ENCODE measurements at places on chromosomes 2 and 18.
A peak's percentile ranks its signal among the peaks of the same experiment; 100 is the strongest.

DNA sequence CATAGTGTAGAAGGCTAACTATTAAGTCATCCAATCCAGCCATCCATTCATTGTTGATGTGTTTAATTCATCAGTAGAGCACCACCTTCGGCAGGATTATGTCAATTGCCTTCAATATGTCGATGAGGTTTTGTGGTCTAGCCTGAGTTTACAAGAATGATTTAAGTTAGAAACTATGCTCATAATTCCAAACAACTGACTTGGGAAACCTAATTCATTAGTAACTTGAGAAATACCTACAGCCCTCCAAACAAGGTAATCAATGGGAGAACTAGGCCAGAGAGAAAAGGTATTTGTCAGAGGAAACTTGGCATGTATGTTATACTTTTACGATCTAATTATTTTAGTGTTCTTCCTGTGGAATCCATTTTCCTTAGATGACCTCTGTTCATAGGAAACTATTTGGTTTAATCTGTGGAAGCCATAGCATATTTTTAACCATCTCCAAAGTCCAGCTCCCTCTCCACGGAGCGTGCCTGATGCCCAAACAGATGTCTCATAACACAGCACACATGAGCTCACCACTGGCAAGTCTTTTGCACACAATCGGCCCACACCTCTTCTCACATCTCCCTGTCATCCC, 148.5 kb downstream of the GFPT1 start:
- DNase-seq = no peak

DNA sequence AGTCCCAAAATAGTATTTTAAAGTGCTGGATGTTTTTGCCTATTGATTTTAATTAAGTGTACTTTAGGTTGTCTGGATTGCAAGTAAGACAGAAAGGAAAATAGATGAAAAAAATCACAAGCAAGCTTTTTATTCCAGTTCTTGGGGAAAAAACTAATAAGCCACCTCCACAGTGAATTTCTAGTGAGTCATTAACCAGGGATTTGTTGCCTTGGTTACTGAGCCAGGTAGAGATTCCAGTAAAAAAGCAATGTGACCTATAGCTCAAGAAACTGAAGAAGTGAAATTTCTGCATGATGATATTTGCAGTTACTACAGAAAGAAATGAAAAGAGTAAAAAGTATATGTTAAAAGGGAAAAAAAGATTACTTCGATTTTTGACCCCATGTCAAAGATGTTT, 160.6 kb downstream of the METTL4 start:
- no peak for DNase-seq

DNA sequence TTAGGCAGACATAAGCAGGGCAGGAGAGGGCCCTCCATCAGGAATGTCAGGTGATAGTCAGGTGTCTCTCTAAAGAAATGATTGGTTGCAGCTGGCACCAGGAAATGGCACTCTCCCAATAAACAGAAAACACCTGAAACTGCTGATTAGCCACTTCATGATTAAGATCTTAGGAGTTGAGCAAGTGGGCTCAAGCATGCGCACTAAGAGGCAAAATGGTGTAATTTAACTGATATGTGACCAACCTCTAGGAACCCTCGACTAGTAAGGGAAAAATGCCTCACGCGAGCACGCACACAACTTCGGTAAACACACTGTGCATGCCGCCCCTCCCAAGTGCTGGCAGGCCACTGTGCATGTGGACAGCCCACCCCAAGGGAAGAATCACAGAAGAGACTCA, 23.8 kb upstream of the SLC35G4 start:
- DNase-seq = peak; percentile 3

DNA sequence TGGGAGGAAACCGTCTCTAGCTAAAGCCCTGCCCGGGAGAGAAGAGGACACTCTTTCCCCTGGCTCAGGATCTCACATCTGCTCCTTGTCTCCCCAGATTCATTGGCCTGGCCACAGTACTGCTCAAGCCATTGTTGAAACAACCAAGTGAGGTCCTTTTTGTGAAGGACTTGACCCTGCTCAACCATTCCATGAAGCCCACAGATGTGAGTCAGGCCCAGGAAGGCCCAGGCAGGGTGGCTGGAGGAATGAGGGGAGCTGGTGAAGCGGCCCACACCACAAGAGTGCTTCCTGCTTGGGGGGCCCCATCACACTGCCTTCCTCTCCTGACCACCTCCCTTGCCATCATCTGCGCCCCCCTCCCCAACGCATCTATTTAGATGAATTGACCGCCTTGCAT, 5.1 kb downstream of the FER1L5 start:
- no peak for DNase-seq

DNA sequence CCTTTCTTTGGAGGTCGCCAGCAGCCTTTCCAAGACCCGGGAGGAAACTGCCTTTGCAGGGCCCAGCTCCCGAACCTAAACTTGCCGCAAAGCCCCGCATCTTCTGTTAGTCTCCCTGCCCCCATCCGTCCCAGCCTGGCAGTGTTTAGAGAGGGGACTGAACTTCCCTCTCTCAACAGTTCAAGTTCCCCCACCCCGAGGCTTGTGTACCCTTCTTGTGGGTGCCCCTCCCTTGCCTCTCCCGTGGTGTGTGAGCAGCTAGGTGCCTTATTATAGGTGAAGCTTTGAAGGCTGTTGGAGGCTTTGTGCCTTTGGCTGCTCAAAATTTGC, 1.4 kb downstream of the LBH start:
- peak; percentile 59 for DNase-seq

DNA sequence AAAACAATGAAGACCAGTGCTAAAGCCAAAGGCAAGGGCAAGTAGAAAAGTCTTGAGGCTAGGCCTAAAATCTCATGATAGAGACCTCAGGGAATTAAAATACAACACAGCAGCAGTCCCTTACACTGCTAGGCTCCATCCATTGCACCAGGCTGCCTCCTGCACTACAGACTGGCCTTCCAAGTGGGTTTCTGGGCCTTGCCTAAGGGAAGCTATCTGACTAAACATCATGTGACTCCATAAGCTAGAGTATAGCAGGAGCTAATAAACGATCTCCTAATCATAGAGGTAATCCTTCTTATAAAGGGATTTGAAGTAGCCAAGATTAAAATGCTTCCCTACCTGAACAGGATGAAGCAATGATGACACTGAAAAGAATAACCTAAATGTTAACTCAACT, 77.6 kb upstream of the NFU1 start:
- DNase-seq = no peak

GRCh38 chr2:6418291-6418690, 447.4 kb downstream of the CMPK2 start:
- DNase-seq = no peak

DNA sequence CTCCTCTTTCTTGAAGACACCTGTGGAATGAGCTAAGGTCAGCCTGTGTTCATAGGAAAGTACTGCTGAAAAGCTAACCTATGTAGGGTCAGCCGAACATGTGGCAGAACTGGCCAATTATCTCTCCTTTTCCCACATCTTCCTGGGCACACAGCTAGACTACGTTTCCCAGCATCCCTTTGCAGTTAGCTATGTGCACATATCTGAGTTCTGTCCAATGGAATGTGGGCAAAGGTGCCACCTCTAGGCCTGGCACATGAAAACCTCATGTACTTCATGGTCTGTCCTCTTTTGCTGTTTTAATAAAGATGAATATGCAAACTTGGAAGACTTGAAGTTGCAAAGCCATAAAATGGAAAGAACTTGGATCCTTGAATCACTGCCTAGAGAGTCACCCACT, 352.6 kb downstream of the TNS1 start:
- DNase-seq = peak; percentile 4

All from hematopoietic multipotent progenitor cell treated with erythropoietin and hydrocortisone succinate and interleukin-3 and kit ligand, for 4 days (in vitro differentiated cells).